ENCODE measurements at places on chromosomes 3 and 15.

GRCh38 chr15:29568840-29569532, 253.3 kb downstream of the TJP1 start:
- DNase-seq = no peak

DNA sequence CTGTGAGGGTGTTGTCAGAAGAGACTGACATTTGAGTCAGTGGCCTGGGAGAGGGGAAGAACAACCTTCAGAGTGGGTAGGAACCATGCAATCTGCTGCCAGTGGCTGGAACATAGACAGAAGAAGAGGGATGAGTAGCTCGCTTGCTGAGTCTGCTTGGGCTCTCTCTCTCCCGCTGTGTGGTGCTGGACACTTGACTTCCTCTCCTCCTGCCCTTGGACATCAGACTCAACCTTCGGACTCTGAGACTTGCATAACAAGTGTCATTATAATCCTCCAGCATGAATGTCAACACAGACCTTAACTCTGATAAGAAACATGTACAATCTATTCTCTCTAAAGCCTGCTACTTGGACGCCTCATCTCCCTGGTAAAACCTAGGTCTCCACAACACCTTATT, 5.9 kb upstream of the NMD3 start:
- DNase-seq = no peak

DNA sequence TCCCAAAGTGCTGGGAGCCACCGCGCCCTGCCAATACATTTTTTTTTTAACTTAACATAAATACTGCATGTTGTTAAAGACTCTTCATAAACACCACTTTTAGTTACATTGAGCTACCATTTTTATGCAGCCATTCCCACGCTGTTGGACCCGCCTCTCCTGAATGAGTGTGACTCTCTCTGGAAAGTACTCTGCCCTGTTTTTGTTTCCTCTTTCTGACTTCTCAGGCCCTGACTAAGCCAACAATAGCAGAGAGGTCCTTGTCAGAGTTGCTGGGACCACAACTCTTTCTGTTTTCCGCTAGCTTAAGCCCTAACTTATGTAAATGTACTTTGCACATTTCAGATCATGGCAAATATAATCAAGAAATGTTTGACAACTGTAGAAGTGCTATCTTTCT, 35.2 kb downstream of the PARP15 start:
- DNase-seq = no peak

GRCh38 chr3:49007068-49007770, at the start of gene WDR6:
Gene WDR6 (plus strand): TSS chr3:49007391. CDS start chr3:49007432, 41 bp downstream.
- peak; percentile 93 for DNase-seq

DNA sequence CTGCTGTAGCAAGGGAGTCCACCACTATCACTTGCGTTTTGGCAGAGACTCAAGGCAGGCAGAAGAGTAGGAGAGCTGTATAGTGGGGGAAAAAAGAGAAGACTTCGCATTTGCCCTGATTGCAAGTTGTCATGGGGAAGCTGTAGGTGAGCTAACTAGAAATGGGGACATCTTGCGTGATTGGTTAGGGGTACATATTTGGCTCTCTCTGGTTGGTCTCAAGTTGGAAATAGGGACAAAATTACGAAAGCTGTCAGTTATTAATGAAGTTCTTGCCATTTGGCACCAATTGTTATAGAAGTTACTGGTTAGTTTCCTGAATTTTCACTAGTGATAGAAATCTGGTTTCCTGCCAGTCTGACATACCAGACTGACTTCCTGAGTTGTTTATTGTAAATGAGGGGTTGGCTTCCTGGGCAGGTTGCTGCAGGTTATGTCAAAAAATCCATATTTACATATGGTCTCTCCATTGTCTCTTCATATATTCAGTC, 8.2 kb upstream of the SENP7 start:
- DNase-seq = no peak

- DNase-seq = no peak
These were observed 133.2 kb downstream of the ALDH1A2 start for GRCh38 chr15:57932348-57932747.

DNA sequence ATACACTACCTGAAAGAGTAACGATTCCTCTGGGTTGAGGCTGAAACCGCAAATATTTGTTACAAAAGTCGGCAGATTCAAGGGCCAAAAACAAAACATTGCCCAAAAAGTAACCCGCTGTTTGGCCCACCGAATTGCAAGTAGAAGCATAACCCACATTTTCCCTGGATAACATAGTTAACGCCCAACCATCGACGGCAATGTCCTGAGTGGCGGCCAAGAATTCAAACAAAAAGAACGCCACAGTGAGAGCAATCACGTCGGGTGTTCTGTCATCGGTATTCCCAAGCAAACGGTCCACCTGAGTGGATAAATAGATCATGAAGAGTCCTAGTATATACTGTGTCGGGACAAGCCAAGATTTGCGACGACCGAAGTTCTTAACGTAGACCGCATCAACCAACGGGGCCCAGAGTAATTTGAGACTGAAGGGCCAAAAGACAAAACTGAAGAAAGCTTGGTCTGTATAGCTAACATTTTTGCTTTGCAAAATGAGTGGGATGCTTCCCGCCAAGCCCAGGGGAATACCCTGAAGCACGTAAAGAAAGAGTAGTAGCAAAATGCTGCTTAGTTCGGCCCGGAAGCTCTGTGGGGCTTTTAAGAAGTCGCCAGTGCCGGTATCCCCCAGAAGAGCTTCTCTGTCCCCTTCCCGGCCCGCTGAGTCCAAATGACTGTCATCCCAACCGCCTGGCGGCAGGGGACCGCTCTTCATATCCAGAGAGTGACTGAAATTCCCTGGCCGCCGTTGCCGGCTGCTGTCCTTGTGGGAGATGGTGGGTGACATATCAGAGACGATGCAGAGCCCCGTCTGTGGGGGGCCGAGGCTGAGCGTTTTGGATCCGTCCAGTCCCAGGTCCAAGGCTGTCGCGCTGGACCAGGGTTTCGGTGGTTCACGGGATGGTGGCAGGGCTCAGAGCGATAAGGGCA, 750 bp downstream of the SLC33A1 start:
- peak; percentile 23 for DNase-seq

DNA sequence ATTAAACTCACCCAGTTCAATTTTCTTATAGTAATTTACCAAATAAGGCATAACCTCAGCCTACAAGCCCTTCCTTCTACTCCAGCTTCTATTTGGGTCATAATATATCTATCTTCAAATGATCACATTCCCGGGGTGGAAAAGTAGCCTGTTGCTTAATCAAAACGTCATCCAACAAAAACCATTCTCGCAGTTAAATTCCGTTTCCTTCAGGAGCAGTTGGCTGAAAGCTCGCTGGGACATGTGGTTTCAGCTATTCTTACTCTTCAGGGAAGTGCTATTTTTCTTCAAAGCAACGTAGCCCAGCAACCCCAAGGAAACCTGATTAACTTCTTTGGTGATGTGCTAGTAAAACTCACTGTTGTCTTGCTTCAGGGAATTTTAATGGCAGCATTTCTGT, 59.6 kb downstream of the MAGI1 start:
- DNase-seq = peak; percentile 93

DNA sequence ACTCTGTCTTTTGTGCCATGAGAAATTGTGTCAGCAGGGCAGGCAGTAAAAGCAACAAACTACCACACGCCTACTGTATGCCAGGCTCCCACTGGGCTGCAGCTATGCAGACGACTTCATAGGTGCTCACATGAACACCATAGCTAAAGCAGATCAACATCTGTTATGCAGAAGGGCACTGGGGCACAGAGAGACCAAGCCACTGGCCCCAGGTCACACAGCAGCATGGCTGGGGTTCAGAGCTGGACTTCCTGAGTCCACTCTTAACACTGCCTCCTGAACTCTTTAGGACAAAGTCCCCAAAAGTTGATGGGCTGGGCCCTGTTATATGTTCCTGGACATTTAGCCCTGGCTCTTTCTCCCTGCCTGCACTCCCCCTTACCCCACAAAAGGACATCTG, 12.4 kb downstream of the TPRA1 start:
- no peak for DNase-seq

- peak; percentile 57 for DNase-seq
These were observed 62.8 kb upstream of the SPATA12 start for GRCh38 chr3:56997675-56998074.

DNA sequence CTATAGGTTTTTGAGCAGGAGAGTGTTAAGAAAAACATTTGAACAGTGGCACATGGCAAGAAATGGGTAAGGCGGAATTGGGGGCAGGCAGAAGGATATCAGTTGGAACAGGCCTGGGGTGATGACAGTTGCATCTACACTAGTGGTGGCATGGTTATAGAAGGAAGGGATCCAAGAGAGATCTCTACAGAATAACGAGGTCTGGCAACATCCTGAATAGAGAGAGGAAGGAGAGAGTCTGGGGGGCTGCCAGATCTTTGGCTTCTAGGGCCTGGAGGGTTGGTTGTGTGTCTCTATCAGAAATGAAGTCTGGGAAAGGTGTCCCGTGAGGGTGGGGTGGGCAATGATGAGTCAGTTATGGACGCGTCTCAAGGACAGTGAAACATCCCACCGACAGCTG, 26.3 kb downstream of the FSTL1 start:
- no peak for DNase-seq

DNA sequence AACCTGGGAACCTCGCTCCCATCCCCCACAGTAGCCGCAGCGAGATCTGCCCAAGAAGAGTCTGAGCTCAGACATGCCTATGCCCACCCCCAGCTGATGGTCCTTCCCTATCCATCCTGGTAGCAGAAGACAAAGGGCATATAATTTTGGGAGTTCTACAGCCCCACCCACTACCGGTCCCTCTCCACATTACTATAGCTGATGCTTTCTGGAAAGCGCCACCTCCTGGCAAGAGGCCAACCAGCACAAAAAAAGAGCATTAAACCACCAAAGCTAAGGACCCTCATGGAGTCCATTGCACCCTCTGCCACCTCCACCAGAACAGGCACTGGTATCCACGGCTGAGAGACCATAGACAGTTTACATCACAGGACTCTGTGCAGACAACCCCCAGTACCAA, 168.4 kb downstream of the MEGF11 start:
- DNase-seq = no peak

DNA sequence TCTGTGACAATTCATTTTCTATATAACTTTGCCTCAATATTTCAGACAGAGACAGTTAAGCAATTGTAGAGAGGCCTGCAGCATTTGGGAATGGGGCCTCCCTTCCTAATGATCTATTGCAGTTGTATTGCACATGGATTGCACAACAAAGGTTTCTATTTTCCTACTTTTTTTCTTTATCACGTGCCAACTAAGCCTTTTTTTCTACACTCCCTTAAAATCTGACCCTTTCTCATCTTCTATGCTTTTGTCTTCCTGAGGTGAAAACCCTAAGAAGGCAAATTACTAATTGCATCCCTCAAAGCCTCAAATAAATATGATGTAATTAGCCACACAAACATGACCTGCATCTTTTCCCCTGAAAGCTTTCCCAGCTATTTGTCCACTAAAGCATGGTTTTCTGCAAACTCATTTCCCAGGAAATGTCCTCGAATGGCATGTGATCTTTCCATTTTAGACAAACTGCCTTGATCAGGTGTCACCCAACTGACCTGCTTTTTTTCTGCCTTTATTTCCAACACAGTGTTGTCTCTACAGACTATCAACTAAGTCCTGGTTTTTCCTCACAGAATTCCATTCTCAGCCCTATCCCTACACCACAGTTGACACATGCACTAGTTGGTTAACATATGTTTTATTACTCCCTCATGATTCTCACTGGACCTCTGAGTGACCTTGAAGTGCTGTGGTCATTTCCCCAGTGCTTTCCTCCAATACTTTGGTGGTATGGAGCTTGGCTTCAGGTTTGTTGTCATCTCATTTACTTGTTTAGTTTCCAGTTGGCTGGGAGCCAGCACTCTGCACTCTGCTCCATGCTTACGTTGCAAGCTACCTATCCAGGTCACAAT, 31.9 kb upstream of the TSC22D2 start:
- peak; percentile 77 for DNase-seq

- peak; percentile 41 for DNase-seq
These were observed 56.1 kb upstream of the KIF23 start for GRCh38 chr15:69357773-69358771.
